Fibroblast of skin of left biceps (primary cell): ENCODE measurements at places on chromosomes 7 and 10.

- DNase-seq: no peak
Observed at GRCh38 chr7:104074529-104074928, 85.1 kb upstream of the RELN start.

- DNase-seq: no peak
Observed at GRCh38 chr7:47416492-47417480, 165.1 kb downstream of the TNS3 start.

GRCh38 chr10:97895915-97896314, 46.3 kb downstream of the GOLGA7B start:
- no peak for DNase-seq

DNA sequence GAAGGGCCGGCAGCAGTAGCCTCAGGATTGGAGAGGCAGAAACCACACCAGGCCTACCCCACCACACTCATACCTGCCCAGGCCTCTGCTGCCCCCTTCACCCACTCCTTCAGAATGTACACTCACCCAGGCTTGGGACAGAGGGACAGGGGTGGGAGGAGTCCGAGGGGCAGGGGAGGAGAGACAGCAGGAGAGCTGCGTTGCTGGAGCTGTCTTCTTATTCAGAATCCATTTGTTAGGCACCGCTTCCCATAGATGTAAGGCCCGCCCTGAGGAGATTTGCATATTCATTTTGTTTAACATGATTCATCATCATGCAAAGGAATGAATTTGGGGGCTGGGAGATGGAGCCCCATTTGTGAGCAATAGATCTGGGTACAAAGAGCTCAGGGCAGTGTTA, 156.7 kb downstream of the CDH23 start:
- DNase-seq: no peak

- DNase-seq: no peak
Observed at GRCh38 chr7:28480595-28480994, 68.3 kb downstream of the CREB5 start.
